ENCODE measurements at places on chromosomes 4 and X.
A peak's percentile ranks its signal among the peaks of the same experiment; 100 is the strongest.

- no peak for DNase-seq
Measured at GRCh38 chrX:19617550-19617949, 102.2 kb upstream of the MAP3K15 start.

- peak; percentile 25 for DNase-seq
Measured at GRCh38 chrX:68571610-68572311, 72.9 kb downstream of the YIPF6 start.

GRCh38 chr4:123256901-123257300 lies 139.7 kb upstream of the SPRY1 start:
- DNase-seq: no peak

DNA sequence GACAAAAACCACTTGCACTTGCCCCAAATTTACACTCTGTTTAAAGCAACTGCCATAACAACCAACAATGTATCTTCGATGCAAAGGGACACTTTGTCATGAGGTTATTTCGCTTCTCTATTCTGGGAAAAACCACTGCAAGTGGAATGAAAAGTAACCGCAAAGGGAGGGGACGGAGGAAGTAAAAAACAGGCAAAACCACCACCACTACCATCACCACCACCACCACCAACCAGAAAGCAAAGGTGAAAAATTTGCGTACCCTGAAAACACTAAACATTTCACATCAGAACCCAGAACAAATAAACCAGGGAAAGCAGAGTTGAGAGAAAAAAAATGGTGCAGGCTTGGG lies 1.2 kb upstream of the N4BP2 start:
- no peak for DNase-seq

- peak; percentile 4 for DNase-seq
Measured at GRCh38 chrX:78029663-78030062, 60.2 kb upstream of the PGAM4 start.

DNA sequence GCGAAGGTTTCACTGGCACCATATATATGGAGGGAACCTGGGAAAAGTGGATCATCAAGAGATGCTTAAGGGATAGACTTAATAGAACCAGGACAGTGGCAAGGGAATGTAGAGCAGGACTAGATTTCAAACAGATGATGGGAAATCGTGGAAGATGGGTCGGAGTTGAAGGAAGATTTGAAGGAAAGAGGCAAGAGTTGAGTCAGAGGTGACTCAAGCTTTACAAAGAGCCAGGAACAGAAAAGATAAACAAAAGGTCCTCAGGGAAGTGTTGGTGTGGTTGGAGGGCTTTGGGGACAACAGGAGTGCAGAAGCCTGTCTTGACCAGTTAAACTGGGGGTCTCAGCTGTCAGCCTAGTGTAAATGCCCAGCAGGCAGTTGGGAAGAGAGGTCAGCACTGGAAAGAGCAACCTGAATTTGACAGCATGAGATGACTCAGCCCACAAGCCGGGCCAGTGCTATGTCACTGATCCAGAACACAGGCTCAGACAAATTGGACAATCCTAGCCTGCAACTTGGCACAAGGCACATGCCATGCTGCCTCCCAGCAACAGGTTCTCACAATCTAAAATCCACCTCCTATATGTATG lies 230.5 kb downstream of the IDS start:
- DNase-seq: no peak

GRCh38 chr4:15233626-15234025 lies 194.2 kb upstream of the C1QTNF7 start:
- no peak for DNase-seq

DNA sequence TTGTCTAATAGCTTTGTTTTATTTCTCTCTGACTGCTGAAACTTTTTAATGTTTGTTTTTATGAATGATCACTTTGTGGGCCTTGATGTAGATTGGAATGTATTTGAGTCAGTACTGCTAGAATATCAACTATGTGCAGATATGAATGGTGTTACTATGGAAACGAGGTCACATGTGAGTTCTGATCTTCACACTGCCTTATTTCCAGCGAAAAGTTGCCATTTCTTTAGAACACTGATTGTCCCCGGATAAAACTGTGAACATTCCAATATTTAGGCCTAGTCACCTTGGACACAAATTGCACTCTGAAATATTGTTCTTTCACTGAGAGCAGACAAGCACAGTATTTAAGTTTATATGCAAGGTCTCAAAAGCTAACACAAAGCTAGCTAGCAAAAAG lies 27.2 kb upstream of the MAGED1 start:
- DNase-seq: no peak

DNA sequence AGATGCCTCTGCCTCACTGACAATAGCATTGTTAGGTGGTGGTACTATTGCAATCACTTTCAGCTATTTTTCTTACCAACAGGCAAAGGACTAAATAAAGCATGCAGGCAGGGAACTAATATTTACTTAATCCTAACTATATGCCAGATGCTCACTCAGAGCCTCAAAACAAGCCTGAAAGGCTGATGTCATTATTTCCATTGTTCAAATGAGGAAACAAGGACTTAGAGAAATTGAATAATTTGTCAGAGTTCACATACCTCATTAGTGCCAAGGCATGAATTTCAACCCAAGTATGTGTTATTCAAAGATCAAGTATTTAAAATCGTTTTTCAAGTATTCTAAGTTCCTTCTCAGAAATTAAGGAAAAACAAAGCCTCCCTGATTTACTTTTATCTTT lies 374.9 kb upstream of the TECRL start:
- DNase-seq: no peak

- DNase-seq: peak; percentile 0
Measured at GRCh38 chrX:18146954-18147353, 73.7 kb downstream of the BEND2 start.
